ENCODE measurements at places on chromosomes 12 and 14. TPM values are rescaled to one million over a fixed set of nuclear protein-coding genes. Genes with fewer than 3 reads are reported as not detected.

DNA sequence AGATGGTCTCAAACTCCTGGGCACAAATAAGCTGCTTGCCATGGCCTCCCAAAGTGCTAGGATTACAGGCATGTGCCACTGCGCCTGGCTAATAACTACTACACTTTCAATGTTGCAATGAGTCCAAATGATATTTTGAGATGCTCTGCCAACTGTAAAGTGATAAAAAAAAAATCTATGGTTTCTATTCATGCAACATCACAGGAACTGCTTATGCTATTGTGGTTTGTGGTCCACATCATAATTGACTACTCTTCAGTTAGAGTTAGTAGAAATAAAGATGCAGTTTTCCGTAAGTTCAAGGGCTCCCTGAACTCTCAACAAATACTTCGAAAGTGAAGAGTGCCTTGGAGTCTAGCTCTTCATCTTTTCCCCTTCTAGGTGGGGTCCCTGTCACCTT, 239.4 kb downstream of the C12orf75 start:
- H3K4me1 ChIP-seq, result no peaks in the 10 kb centered on the region
- no peaks in the 10 kb centered on the region for H3K36me3 ChIP-seq
- no peak overlapping the region for H3K4me3 ChIP-seq
- DNase-seq, result no peak
- no peaks in the 10 kb centered on the region for H3K27me3 ChIP-seq
- H3K27ac ChIP-seq, result no peak overlapping the region

DNA sequence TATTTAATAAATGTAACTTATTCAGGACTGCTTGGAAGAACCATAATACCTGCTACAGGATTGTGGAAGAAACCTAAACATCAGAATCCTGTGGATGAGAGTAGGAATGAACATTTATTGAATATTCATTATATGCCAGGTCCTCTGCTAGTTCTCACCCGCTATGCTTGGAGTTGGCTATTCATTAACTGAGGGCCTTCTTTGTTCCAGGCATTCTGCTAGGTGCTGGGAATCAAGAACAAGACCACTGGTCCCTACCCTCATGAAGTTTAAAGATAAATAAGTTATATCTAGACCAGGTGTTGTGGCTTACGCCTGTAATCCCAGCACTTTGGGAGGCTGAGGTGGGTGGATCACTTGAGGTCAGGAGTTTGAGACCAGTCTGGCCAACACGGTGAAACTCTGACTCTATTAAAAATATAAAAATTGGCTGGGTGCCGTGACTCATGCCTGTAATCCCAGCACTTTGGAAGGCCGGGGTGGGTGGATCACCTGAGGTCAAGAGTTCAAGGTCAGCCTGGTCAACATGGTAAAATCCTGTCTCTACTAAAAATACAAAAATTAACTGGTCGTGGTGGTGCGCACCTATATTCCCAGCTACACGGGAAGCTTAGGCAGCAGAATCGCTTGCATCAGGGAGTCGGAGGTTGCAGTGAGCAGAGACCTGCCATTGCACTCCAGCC, 3.8 kb upstream of the TULP3 start:
- no peaks in the 10 kb centered on the region for H3K27me3 ChIP-seq
- H3K27ac ChIP-seq, result no peak overlapping the region
- H3K4me3 ChIP-seq, result no peak overlapping the region
- no peaks in the 10 kb centered on the region for H3K36me3 ChIP-seq
- no peak for DNase-seq

Gene KLRK1
- 0.20 TPM for total RNA-seq

Gene HAL
- 1.3 TPM for total RNA-seq

DNA sequence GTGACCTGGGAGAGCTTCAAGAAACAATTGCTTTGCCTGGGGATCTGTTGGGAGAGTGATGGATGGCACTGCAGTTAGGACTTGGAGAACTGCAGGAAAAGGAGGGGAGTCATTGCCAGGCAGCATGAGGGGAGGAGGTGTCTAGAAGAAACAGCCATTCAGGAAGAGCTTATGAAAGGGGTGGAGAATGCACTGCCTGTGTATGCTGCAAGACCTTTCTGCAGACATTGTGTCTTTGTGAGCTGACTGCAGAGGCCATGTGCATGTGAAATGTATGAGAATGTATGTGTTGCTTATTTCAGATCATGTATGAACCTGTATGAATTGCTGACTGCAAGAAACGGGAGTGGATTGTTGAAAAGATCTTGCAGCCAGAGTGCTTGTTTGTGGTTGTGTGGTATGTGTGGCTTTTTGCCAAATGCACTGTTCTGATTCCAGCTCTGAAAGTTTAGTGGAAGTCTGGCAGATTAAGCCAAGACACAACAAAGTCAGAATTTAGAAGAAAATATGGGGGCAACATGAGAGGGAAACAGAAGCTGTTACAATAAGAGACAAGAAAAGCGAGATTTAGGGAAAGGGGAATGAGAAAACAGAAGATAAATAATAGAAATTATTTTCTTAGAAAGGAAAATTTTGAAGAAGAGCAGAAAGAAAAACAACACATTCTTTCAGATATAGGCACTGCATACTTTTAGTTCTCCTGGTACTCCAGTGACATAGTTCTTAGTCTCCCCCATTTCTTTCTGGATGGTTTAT, 9.8 kb upstream of the RIMKLB start:
- no peak overlapping the region for H3K4me3 ChIP-seq
- no peaks in the 10 kb centered on the region for H3K27me3 ChIP-seq
- peaks cover 6% of the 10 kb centered on the region for H3K4me1 ChIP-seq
- no peak for DNase-seq
- H3K27ac ChIP-seq, result no peak overlapping the region

Gene CLEC4D
- not detected for total RNA-seq

Gene GNB3
- total RNA-seq, result not detected

DNA sequence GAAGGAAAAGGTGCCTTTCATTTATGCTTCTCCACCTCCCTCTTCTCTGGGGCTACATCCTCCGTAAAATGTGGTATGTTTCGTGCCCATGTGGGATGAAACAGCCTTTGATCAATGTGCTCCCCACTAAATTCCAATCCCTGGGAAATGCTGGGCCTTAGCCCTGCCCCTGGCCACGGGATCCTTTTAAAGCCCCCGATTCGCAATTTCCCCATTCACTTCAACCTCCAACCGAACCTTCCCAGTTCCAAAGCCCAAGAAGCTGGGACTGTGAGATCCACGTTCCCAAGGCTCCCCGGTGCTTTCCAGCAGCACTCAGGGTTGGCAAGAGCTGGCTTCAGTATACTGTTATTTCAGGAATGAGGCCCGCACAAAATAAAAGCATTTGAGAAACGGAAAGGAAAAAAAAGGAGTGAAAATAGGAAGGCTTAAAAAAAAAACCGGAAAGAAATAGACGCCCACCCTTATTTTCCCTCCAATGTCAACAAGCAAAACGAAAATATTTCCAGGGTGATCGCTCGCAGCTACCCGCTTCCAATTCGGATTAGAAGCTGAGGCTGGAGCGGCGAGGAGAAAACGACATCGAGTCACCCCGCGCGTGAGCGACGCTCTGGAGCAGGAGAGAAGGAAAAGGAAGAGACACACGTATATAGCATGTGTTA, 1.3 kb upstream of the FOXG1 start:
- H3K4me1 ChIP-seq, result peaks cover 3% of the 10 kb centered on the region
- no peaks in the 10 kb centered on the region for H3K36me3 ChIP-seq
- peak overlapping the region; percentile 40 for H3K4me3 ChIP-seq
- no peak overlapping the region for H3K27ac ChIP-seq
- no peak for DNase-seq

DNA sequence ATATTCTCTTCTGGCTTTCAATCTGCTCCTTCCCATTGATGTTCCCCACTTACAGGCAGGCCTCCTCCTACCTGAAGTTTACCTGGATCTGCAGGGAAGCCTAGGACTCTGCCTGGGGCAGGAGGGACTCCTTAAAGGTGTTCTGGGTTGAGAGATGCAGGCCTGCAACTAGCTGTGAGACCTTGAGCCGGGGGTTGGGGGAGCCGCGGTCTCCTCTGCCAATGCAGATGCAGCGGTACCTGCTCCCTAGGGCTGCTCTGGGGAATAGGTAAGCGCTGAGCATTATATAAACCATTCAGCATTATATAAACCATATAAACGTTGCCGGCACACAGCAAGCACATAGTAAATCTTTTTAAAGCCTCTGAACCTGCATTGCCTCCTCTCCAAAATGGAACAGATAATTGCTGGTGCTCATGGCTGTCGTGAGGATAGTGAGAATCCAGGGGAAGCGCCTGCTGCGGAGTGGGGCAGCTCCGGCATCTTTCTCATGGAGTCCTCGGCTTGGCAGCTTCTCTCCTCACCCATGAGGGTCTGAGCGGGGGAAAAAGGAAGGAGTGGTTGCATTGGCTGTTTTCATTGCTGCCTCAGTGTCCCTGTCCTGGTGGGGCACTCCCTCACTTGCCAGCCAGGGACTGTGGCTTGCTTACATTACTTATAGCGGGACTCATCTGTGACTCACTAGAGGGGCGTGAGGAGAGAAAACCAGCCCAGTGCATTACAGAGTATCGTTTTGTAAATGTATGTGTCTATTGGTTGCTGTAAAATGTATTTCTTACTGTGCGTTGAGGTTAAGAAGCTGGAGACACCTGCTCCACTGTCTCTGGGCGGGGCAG, 12.5 kb upstream of the KRT80 start:
- no peak overlapping the region for H3K27ac ChIP-seq
- DNase-seq, result no peak
- no peaks in the 10 kb centered on the region for H3K36me3 ChIP-seq
- H3K4me3 ChIP-seq, result no peak overlapping the region
- no peaks in the 10 kb centered on the region for H3K27me3 ChIP-seq

DNA sequence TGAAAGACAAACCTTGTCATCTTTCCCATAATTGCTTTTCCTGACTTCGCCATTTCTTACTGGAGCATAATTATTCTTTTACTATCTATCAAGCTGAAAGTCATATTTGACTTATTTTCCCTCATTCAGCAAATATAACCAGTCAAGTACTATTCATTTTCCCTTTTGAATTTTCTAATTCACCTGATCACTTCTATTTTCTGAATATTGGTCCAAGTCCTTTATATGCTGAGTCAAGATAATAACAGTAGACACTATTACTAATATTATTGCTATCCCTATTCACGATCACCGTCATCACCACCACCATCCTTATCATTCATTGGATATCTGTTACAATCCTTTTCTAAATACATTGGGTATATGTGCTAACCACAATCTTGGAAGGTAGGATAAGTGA, 728.0 kb downstream of the NOVA1 start:
- H3K36me3 ChIP-seq, result no peaks in the 10 kb centered on the region
- no peaks in the 10 kb centered on the region for H3K27me3 ChIP-seq
- no peak for DNase-seq
- no peaks in the 10 kb centered on the region for H3K4me1 ChIP-seq

- no peak overlapping the region for H3K4me3 ChIP-seq
- no peaks in the 10 kb centered on the region for H3K4me1 ChIP-seq
- no peak overlapping the region for H3K27ac ChIP-seq
- H3K27me3 ChIP-seq, result no peaks in the 10 kb centered on the region
Observed at GRCh38 chr12:23352670-23353069, 596.8 kb downstream of the SOX5 start.

DNA sequence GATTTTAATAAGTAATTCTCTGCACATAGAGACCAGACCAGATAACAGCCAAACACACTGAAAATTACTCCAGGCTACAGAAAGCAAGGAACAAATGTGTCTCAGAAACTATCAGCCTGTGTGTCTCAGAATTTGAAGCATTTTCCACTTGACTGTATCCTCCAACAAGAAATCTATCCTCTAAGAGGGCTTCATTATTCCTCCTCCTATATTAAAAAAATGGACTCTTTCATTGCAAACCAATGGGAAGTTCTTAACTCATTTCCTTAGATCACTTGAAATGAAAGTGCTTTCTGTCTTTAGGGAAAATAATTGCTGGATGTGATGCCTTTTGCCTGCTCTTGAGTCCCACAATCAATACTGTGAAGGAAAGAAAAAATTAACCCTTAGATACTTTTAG, 2.3 kb downstream of the ST8SIA1 start:
- H3K36me3 ChIP-seq, result no peaks in the 10 kb centered on the region
- no peak overlapping the region for H3K27ac ChIP-seq
- H3K27me3 ChIP-seq, result peaks cover 16% of the 10 kb centered on the region
